ENCODE measurements at places on chromosomes 16 and 17.

DNA sequence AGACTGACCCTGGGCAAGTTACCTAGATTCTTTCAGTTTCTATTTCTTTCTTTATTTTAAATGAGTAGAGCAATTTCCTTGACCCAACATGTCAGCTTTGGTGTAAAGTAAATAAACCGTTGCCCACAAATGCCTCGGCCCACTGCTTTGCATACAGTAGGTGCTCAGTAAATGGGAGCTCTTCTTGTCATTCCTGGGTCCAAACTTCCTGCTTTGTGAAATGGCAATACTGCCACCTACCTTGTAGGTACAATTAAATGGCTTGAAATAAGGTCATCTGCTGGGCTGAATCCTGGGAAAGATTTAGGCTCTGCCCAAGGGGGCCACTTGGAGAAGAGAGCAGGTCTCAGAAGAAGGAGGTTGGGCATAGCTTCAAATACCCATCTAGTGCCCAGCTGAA lies 253.0 kb downstream of the HS3ST3B1 start:
- DNase-seq = no peak

- DNase-seq = no peak
These were observed 2.9 kb downstream of the CCDC154 start for GRCh38 chr16:1441391-1441829.

GRCh38 chr16:31880322-31880979 lies 6.8 kb downstream of the ZNF267 start:
- DNase-seq = no peak

GRCh38 chr16:1610071-1610898 lies 1.6 kb downstream of the IFT140 start:
- peak; percentile 97 for DNase-seq

DNA sequence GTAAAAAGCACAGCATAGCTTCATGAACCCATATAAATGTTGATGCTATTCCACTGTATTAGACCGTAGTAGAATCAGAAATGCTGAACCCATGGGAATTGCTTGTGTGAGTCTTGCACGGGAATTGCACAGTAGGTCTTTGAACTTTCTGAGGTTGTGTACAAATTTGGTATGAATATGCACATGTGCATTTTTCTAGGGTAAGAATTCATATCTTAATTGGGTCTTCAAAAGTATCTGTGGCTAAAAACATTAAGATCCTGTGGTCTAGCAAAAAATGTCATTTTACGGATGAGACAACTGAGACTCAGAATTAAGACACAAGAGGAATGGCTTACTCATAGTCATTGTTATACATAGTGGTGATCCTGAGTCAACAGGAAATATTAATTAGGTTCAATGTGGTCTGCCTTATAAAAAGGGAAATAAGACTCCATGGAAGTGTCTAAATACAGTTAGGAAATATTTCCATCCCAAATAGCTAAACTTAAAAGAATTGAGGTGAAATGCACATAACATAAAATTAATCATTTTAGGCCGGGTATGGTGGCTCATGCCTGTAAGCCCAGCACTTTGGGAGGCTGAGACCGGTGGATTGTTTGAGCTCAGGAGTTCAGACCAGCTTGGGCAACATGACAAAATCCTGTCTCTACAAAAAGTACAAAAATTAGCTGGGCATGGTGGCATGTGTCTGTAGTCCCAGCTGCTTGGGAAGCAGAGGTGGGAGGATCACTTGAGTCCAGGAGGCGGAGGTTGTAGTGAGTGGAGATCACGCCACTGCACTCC lies 22.8 kb downstream of the TAOK1 start:
- no peak for DNase-seq

DNA sequence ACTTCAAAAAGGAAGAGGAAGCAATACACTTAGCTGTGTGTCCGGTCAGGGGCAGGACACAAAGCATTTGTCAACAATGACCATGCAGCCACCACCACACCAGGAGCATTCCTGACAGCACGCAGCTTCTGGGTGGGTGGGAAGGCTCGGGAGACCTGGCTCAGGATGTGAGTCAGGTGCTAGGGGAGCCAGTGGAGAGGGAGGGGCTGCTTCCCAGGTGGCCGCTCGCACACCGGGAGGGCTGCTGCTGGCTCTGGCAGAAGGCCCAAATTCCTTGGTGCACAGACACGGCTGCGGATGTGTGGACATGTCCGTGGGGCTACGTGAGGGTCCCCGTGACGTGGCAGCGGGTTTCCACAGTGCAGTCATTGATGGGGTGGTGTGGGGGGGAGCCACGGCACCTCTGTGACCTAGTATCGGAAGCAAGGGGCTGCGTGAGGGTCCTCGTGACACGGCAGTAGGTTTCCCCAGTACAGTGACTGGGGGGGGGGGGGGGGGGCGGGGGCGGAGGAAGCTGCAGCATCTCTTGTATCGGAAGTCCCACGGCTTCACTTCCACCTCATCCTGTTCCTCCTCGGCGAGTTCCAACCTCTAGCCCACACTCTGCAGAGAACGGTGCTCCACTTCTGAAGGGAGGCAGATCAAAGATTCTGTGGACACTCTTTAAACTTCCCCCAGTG lies 112.8 kb downstream of the ZNF778 start:
- no peak for DNase-seq

- peak; percentile 76 for DNase-seq
These were observed 21.3 kb downstream of the SRCIN1 start for GRCh38 chr17:38584350-38584925.

DNA sequence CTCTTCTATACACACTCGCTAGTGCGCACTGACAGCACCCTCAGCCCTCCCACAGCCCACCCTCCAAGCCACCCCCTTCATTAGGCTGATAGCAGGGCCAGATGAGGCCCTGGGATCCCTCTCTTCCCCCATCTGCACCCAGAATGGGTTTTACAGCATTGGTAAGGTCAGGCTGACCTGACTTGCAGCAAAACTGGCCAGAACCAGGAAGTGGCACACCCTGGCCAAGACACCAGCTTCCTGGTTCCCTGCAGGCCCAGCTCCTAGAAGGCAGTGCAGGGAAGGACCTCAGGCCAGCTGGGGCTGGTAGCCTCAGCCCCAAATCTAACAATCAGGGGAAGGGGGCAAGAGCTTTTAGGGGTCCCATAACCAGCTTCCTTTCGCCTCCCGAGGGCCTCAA lies 50.0 kb upstream of the MRPS23 start:
- DNase-seq = no peak

DNA sequence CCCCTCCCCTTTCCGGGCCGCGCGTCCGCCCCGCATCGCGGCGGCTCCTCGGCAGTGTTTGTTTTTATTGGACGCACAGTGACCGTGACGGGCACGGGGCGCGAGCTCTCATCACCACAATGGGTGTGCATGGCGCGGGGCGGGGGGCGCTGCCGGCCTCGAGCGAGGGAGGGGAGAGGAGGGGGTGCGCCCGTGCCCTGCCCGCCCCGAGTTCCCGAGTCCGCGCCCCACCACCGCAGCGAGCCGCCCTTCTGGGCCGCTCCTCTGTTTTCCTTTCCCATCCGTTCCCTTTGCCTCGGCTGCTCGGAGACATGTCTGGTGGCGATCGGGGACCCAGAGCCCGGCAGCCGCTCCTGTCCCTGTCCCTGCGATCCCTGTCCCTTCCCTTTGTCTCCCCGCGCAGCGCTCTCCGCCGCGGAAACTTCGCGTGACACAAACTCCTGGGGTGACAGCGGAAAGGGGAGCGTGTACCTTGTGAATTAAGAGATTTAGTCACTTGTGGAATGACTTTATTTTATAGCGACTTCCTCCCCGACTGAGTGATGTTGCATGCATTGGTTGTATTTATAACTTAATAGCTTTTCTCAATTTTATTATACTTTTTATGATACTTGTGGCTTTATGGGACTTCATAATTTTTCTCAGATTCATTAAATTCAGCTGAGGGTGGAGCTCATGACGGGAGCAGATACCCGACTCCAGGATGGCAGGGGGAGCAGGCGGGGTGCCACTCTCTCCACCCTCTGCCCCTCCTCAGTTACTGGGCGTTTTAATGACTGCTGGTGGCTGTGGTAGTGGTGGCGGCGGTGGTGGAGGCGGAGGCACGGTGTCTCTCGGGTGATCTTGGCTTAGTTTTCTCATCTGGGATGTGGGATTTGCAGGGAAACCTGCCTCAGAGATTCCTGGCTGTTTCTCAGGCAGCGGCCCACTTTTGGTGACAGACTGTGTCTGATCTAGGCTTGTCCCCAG lies 40.8 kb downstream of the MRM1 start:
- peak; percentile 72 for DNase-seq

GRCh38 chr16:10655415-10655977 lies 39.2 kb downstream of the TEKT5 start:
- DNase-seq = no peak

DNA sequence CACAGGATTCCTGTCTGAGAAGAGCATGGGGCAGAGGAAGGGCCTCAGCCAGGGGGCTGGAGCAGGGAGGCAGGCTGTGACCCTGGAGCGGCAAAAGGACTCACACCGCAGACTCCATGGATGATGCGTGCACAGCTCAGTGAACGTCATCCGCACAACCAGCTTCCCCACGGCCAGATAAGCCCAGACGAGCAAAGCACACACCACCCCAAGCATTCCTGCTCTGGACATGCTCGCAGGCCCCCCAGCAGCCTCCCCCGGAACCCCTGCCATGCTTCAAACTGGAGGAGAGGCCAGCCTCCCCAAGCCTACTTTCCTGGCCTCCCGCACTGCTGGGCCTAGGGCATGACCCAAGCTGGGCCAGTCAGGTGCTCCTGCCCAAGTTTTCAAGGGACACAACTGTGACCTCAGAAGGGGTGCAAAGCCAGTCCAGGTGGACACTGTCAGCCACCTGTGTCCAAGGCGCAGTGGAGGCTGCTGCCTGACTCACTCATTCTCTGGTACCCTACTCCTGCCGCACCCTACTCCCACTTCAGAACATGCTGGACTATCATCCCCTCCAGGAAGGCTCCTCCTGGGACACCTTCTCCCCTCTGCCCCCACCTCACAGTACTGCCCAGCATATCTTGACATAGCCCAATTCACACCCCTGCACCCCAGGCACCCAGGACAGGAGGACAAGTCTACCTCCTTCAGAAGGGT lies 4.8 kb downstream of the BCAR1 start:
- no peak for DNase-seq

DNA sequence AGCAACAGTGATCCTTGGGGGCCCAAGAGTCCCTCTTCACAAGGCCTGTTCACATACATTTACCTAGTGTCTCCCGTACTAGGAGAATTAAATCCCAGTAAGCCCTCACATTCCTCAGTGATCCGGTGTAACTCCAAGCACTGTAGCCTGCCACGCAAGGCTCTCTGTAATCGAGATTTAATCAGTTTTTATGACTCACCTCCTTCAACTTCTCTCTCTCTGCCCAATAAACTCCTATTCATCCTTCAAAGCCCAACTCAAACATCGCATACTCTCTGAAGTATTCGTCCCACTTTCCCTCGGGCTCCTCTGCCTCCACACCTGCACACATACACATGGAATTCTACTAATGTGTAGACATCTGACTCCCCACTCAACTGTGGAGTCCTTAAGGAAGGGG lies 141.8 kb downstream of the CMIP start:
- no peak for DNase-seq

DNA sequence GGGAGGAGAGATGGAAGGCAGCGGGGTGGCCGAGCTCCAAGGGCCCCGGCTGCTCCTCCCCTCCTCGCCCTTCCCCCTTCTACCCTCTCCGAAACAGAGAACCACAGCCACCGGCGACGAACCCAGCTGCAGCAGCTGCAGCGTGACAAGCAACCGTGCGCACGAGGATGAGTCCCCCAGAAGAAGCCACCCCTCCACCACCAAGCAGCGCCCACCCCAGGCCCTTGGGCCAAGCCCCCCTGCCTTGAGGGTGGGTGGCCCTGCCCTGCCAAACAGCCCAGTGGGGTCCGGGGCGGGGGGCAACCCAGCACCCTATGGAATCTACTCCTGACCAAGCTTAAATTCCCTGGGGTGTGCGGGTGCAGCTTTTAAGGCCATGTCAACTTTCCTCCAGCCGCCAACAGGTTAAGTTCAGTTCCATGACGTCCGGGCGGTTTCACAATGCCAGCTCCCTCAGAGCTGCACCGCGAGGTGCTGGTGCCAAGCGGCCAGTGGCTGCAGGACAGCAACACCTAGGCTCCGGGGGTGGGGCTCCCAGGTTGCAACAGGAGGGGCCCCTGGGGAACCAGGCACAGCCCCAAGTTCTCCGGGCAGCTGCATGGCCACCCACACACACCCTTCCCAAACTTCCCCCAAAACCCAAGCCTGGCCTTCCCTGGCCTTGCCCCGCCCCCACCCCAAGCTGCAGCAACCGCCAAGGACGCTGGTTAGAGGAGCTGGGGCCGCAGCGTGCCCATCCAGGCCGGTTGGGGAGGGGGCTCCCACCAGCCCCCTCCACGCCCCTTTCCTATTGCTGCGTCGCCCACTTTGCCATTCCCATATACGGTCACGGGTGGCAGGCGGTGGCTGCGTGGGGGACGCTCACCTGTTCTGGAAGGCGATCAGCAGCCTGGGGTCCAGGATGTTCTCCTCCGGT lies 2.0 kb downstream of the CBX4 start:
- DNase-seq = peak; percentile 38

DNA sequence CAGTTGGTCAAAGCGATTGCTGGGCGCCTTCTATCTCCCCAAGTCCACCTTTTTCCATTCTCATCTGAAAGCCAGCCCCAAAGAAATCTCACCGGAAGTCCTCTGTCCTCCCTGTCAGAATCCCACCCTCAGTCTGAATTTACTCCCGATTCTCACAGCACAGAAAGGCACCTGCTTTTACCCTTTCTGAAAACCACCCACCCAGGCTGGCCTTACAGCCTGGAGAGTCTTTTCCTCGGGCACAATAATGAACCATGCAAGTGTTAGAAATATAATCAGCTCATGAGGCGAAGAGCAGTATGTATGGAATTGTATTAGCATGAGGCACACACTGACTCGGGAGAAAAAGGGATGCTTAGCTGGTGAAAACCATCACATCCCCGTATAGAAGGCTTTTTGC lies 1.2 kb upstream of the ZFHX3 start:
- DNase-seq = no peak

GRCh38 chr17:76089680-76090516 lies 10.9 kb downstream of the ZACN start:
- no peak for DNase-seq

DNA sequence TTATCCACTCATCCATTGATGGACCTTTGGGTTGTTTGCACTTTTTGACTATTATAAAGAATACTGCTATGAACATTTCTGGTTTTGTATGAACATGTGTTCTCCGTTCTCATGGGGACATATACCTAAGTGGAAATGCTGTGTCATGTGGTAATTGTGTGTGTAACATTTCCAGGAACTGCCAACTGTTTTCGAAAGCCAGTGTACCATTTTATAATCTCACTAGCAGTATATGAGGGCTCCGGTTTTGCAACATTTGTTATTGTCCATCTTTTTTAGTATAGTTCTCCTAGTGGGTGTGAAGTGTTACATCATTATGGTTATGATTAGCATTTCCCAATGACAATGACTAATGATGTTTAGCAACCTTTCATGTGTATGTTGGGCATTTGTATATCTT lies 5.1 kb upstream of the TRIM25 start:
- no peak for DNase-seq

GRCh38 chr16:78882150-78882549 lies 718.4 kb downstream of the MAF start:
- no peak for DNase-seq

- DNase-seq = no peak
These were observed 255.7 kb upstream of the DYNLRB2 start for GRCh38 chr16:80285104-80285503.

- DNase-seq = no peak
These were observed 346.4 kb upstream of the CDH5 start for GRCh38 chr16:66020046-66020445.

- no peak for DNase-seq
These were observed 8.4 kb upstream of the PCTP start for GRCh38 chr17:55742272-55743102.

GRCh38 chr16:82783933-82784572 lies 157.3 kb downstream of the CDH13 start:
- DNase-seq = no peak

- no peak for DNase-seq
These were observed 3.7 kb upstream of the BRIP1 start for GRCh38 chr17:61867033-61867432.

Measured in nephron progenitor cell (in vitro differentiated cells).